ENCODE measurements at places on chromosomes 4 and X. TPM values are rescaled to one million over a fixed set of nuclear protein-coding genes. Genes with fewer than 3 reads are reported as not detected.
A peak's percentile ranks its signal among the peaks of the same experiment; 100 is the strongest.

PDLIM3 gene
- total RNA-seq, result 12.5 TPM

YIPF6 gene
- 37.9 TPM for total RNA-seq

SUPT20HL2 gene
- not detected for total RNA-seq

KANTR gene
- total RNA-seq, result 34.2 TPM

MTNR1A gene
- total RNA-seq, result not detected

PCDH18 gene
- total RNA-seq, result 5.5 TPM

UGT2B17 gene
- total RNA-seq, result not detected

SCD5 gene
- total RNA-seq, result 215 TPM

CPE gene
- total RNA-seq, result 829 TPM

- DNase-seq, result no peak
Measured at GRCh38 chr4:165748321-165748720, 124.7 kb upstream of the TLL1 start.

GRCh38 chr4:6453688-6453990 lies 18.8 kb downstream of the PPP2R2C start:
- DNase-seq, result no peak

- DNase-seq, result peak; percentile 41
Measured at GRCh38 chrX:6053141-6053540, 175.5 kb downstream of the NLGN4X start.

GRCh38 chr4:138775489-138775888 lies 240.1 kb upstream of the NOCT start:
- DNase-seq, result no peak

- DNase-seq, result no peak
Measured at GRCh38 chr4:169208090-169208455, 62.7 kb downstream of the SH3RF1 start.

GRCh38 chr4:106238820-106239420 lies 77.1 kb downstream of the TBCK start:
- no peak for DNase-seq

DNA sequence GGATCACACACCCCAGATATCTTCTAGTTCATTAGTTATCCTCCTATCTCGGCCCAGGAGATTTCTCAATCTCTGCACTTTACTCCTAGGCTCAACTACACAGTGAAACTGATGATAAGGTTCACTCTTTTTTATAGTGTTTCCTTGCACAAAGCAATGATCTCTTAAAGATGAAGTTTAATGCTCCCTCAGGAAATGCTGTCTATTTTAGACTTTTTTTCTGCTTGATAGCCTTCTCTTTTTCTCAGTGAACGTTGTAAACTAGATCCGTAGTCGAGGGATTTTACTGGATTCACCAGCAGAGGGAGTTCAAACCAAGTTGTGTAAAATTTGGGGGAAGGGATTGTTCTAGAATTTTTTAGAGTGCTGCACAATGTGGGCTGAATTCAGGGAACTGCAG lies 269.6 kb downstream of the GBA3 start:
- no peak for DNase-seq

DNA sequence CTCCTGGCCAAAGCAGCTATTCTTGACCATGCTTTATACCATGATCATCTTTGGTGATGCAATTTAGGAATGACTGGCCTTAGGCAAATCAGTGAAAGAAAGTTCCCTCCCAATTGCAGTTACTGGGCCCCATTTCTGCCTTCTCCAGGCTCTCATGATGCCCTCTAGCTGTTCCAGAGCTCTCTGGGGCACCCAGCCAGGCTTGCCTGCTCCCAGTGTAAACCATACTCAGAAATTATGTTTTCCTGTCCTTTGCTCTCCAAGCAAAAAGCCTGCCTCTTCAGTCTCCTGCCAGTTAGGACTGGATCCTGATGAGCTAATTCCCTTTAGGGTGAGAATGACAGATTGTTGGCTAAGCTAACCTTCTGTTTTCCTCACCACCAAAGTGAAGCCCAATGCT lies 85.3 kb upstream of the RBPJ start:
- DNase-seq, result no peak

GRCh38 chr4:85968945-85969819 lies 390.7 kb downstream of the MAPK10 start:
- DNase-seq, result no peak

DNA sequence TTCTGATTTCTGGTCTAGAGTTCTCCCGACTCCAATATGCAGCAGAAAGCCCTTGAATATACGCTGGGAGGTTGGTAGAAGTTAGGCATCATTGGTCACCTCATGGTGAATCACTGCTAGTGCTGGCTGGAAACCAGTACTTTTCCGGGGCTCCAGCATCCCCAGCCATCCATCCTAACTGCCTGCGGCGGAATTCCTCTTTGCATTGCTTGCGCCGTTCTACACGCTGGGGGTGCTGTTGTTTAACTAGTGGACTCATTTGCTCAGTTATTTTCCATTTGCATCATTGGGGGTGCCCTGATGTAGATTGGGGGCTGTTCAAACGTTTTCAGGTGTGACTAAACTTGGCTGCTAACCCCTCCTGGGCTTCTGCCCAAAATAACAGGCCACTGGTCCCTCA lies 23.3 kb upstream of the GPR50 start:
- peak; percentile 39 for DNase-seq

DNA sequence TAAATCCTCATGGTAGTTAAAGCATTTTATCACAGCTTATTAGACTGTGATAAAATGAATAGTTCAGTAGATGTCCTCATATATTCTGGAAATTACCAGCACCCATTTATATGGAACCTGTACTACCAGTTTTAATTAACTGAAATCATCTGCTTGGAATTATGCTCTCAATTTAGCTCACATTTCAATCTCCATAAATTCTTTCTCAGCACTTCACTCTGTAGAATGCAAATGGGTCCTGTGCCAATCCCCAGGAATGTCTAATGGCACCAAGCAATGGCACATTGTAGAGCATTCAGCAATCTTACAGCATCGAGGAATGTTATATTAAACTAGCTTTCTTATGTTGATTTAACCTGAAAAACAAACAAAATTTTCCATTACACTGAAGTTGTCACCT lies 355.1 kb downstream of the PDHA2 start:
- DNase-seq, result no peak

DNA sequence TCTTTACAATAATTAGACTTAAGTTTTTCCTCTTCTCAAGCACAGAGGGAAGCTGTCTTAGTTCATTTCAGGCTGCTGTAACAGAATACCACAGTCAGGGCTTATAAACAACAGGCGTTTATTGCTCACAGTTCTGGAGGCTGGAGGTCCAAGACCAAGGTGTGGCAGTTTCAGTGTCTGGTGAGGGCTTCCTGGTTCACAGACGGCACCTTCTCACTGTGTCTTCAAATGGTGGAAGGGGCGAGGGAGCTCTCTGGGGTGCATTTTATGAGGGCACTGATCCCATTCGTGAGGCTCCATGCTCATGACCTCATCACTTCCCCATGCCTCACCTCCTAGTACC lies 115.7 kb upstream of the MXRA5 start:
- DNase-seq, result no peak

DNA sequence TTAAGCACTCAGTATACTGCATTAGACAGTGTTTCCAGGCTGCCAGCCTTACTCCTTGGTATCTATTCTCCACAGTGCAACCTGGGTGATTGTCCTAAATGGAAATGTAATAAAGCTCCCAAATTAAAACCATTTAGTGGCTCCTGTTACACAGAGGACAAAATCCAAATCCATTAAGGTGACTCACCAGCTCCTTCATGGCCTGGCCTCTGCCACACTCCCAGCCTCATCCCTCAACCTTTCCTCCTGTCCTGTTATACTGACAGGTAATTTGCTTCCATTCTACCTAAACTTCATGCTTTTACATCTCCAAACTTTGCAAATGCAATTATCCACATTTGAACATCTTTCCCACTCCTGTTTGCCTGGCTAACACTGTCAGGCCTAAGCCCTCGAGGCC lies 140.3 kb downstream of the INPP4B start:
- DNase-seq, result no peak

DNA sequence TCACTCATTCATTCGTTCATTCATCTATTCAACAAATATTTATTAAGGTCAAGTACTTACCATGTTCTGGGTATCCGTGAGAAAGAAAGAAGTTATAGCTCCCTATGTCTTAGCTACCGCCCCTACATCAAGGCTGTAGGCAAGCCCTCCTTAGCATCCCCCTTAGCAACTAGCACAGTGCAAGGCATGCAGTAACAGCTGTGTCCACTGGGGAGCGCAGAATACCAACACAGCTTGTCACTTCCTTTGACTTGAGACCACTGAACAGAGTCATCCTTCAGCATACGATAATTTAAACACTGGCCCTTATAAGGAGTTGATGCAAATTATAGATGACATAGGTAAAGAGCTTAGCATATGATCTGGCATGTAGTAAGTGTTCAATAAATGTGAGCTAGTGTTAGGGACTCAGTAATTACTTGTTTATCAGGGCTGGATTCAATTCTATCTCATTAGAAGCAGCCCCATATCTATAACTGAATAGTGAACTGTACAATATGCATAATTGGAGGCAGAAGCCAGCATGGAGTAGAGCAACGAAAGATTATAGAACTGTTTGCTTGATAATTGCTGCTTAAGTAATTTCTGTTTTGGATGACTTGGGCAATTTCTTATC lies 8.7 kb downstream of the KIAA1210 start:
- DNase-seq, result no peak

DNA sequence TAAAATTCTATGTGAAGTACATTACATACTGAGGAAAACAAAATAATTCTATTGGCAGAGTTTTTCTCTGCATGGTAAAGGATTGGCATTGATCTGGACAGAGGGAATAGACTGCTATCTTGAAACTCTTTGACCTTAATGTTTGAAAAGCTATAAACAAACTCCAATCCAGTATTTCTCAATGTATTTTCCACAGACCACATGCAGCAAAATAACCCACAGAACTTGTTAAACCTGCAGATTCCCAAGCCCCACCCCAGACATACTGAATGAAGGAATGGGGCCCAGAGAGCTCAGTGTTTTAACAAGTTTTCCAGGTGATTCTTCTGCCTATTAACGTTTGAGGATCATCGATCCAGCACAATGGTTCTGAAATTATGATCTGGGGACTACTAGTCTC lies 15.7 kb downstream of the RNF128 start:
- DNase-seq, result no peak

- DNase-seq, result no peak
Measured at GRCh38 chr4:3009422-3009821, 46.1 kb downstream of the GRK4 start.

DNA sequence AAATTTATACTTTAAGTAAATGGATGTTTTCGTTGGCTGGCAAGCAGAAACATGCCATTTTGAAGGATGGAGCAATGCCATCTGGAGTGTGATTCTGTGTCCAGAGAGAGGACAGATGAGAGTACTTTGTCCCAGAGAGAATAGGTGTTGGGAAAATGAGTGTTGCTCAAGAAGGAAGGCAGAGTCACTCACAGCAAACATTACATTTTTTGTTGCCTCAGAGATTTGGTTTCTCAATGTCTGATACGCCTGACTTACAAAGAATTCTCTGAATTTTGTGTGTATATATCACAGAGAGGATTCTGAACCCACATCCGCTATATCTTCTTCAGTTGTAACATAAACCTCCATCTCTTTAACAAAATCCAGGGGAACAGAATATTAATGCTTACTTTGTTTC lies 102.8 kb upstream of the PCDH18 start:
- no peak for DNase-seq

DNA sequence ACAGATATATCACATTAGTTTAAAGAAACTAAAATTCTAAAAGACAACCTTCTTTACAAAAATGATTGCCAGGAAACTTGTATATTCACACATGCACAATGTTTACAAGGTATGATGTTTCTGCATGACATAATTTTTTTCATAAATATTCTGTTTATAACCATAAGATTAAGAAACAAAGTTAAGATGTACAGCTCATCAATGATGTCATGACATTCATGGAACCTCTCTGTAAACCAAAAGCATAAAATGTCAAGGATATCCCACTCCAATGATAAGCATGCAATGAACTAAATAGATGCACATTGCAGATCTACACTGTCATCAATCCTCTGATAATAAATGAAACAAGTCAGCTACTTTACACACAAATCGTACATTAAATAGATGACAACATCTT lies 136.0 kb downstream of the MAB21L2 start:
- DNase-seq, result no peak

DNA sequence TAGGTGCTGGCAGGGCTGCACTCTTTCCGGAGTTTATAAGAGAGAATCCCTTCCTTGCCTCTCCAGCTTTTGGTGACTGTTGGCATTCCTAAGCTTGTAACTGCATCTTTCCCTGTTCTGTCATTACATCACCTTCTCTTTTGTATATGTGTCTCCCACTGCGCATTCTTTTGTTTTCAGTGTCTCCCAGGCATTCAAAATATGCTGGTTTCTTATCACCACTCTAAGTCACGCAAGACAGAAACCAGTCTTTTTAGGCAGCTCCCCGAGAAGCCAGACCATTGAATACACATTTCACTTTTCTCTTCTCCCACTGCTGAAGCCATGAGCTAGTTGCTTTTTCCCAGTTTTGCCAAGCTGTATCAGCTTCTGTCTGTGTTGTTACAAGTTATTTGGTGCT lies 71.0 kb downstream of the LAS1L start:
- DNase-seq, result no peak

- DNase-seq, result no peak
Measured at GRCh38 chrX:10549280-10549679, 71.1 kb downstream of the MID1 start.

GRCh38 chr4:119872371-119873016 lies 194.2 kb downstream of the MAD2L1 start:
- DNase-seq, result no peak

DNA sequence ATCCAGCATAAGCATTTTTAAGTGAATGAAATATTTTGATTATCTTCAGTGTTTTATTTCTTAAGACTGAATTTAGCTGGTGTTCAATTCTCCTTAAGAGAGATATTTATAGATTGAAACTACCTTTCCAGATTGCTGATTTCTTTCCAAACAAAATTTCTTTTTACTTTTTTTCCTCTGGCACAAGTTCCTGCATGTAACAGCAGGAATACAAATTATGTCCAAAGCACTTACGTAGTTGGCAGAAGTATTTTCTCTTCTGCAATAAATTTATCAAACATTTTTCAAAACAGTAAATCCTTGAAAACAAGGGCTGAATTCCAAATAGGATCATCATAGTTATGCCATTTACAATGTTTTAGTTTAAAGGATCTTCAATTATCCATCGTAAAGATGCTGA lies 412.6 kb downstream of the IQCM start:
- DNase-seq, result no peak

GRCh38 chr4:142307857-142308256 lies 538.2 kb downstream of the INPP4B start:
- no peak for DNase-seq

GRCh38 chr4:52266537-52267137 lies 215.5 kb downstream of the SPATA18 start:
- no peak for DNase-seq

- DNase-seq, result no peak
Measured at GRCh38 chrX:118530219-118530911, 34.8 kb downstream of the DOCK11 start.

GRCh38 chr4:158809611-158810486 lies 41.0 kb downstream of the FNIP2 start:
- DNase-seq, result no peak

- DNase-seq, result no peak
Measured at GRCh38 chrX:129634541-129634940, 20.2 kb downstream of the APLN start.

- DNase-seq, result no peak
Measured at GRCh38 chrX:119399772-119400101, 601 bp downstream of the SLC25A43 start.

GRCh38 chr4:38023347-38024205 lies 63.4 kb downstream of the PTTG2 start:
- DNase-seq, result no peak

GRCh38 chr4:163525982-163526381 lies 31.5 kb downstream of the TMA16 start:
- DNase-seq, result no peak

GRCh38 chr4:143514169-143514495 lies 630 bp downstream of the SMARCA5 start:
- DNase-seq, result no peak

- no peak for DNase-seq
Measured at GRCh38 chr4:43048570-43048969, 156.1 kb downstream of the GRXCR1 start.
